ENCODE measurements at places on chromosomes 2 and 18.
A peak's percentile ranks its signal among the peaks of the same experiment; 100 is the strongest.

- peak; percentile 7 for DNase-seq
Observed at GRCh38 chr2:27627963-27628766, 647 bp downstream of the CCDC121 start.

DNA sequence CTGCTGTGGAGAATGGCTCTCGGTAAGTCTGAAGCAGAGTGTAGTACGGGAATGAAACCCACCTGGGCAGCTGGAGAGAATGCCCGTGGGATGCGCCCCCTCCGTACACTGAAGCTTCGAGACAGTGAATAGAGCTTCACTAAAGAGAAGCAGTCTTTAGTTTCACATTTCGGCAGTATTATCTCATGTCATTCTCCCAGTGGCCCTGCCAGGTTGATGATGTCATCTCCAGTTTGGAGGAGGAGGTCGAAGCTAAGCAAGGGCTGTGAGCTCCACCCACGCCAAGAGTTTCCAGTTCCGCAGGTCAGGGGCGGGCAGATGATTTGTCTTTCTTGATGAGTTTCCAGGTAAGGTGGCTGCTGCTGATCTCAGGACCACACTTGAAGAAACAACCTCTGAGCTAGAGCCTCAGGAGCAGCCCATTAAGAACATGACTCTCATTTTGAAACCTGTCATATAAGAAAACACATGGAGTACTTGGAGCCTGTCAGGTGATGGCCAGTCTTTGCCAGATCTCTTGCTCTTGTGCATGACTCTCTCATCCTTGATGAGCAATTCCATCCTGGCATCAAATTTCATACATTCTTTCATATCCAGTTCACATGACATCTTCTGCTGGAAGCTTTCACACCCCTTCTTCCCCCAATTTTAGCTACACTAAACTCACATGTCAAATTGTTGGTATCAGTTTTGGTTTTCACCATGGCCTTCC lies 475.0 kb downstream of the RNF144A start:
- DNase-seq = no peak

GRCh38 chr2:46787364-46787763 lies 128.2 kb downstream of the MCFD2 start:
- DNase-seq = no peak

DNA sequence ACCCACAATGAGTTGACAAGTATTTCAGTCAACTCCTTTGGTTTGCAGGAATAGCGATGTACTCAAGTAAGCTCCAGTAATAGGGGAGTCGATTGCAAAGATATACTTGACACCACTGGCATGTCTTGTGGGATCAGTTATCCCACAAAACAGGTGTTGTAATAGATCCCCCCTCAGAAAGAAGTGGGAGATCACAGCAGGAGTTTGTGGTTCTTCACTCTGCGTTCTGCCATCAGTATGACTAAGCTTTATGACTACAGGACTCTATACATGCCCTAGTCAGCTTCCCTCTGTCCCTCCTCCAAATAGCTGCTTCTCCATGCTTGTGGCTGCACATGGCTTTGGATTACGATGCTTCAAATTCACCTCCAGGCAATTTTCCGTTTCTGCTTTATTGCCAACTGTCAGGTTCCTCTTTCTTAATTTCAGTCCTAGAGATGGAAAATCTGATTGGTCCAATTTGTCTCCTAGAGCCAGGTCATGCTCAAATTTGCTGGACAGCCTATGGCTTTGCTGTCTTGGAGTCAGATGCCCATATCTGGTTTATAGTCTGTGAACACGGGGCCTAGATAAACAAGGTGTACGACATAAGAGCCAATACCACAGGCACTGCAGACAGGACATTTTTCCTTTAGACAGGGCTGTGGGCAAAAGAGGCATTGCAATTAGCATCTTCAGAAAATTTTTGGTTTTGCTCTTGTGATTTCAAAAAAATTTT lies 221.7 kb downstream of the PAX3 start:
- no peak for DNase-seq

- DNase-seq = peak; percentile 8
Observed at GRCh38 chr2:102592601-102593000, 26.8 kb upstream of the SLC9A2 start.

DNA sequence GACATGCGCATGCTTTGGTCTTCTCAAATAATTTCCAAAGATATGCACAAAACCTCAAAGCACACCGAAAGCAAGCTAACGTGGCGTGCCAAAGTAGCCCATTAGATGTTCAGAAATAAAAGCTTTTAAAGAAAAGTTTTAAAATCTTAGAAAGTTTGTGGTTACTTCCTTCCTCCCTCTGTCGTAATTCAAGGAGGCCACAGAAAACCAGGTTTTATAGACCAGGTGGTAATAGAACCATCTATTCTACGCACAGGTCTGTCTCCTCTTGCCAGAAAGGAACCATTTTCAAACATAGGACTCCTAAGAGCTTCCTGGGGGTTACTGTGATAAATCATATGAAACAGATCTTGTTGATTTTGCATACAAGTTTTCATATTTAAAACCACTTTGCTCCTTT lies 487.2 kb downstream of the ARHGAP15 start:
- no peak for DNase-seq

- DNase-seq = no peak
Observed at GRCh38 chr2:149388120-149388816, 57.9 kb downstream of the LYPD6 start.

GRCh38 chr2:197571627-197572271 lies 55.9 kb downstream of the MOB4 start:
- DNase-seq = no peak

DNA sequence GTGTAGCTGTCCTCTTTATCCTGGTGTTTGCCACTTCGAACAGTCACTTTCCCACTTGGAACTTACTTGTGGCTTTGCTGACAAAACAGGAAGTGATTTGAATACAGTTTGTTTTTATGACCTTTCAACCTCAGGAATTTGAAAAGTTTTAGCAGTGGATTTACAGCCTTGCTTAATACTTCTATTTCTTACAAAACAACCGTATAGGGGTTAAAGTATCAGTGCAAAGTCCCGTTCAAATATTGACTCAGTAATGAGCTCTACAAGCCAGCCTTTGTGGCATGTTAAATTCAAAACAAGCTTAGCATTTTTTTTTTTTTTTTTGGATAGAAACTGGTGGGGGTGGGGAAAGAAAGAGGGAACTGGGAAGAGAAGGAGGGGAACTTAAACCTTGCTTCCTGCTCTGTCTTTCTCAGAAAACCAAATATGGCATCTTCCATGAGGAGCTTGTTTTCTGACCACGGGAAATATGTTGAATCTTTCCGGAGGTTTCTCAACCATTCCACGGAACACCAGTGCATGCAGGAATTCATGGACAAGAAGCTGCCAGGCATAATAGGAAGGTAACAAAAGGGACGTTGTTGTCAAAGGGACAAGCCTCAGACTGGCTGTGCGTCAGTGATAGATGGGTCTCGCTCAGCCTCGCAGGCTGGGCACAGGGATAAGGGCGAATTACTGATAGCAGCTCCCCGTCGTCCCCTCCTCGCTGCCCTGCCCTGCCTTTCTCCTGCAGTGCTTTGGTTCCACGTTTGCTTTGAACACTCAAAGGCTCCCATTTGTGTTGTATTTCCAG lies at the start of gene HNMT:
Gene HNMT (plus strand): TSS at position 408 of the 793 bp plus-strand sequence. CDS start 19 bp downstream, at position 427.
- no peak for DNase-seq

GRCh38 chr2:109271920-109272319 lies 142.9 kb downstream of the SH3RF3 start:
- DNase-seq = no peak

- no peak for DNase-seq
Observed at GRCh38 chr2:29747786-29748470, 173.5 kb downstream of the ALK start.

DNA sequence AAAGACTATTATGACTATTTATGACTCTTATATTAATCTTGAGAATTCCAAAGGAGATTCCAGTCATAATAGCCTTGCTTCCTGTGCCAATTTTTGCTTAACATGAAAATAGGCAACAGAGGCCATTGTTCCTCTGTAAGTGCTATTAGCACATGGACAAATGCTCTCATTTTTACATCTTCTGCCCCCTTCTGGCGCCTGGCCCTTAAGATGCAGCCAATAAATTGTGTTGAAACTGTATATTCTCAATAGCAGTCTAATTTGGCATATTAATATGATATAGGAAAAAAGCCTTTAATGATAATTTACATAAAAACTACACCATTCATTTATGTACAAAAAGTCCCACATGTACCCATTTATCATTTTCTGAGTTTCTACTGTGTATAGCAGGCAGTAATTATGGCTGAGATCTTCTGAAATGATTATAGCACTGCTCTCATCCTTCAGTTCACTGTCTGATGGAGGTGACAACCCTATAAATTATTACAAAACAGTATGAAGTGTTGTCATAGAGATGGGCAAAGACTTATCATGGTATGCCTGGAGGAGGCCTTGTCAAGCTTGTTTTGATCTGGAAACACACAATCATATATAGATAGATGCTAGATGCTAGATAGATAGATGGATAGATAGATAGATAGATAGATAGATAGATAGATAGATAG lies 613.3 kb downstream of the TSN start:
- DNase-seq = no peak

GRCh38 chr2:178630581-178630980 lies 150.3 kb downstream of the PLEKHA3 start:
- no peak for DNase-seq

DNA sequence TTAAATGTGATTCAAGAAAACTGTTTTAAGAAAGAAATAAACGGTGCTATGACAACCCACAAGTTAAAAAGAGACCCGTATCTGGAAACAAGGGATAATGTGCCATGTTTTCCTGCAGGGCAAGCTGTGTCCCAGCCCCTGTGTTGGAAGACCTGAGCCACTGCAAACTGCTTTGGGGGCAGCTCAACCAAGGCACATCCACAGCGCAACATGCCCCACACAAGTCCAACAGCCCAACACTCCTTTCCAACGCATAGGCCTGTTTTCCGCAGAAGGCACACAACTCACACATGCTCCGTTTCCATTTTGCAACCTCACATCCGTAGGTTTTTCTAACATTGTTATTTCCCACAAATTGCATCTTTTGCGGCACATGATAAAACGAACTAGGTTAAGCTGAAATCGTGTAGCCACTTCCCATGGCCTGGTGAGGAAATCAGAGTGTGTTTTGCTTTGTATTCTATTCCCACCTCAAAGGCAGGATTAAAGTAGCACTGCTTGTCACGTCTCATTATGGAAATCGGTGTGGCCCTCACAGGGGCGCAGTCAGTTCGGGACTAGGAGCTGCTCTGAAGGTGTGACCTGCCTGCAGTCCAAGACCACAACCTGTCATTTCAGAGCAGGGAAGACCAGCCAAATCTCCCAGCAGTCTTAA lies 50.5 kb upstream of the ZNF516 start:
- DNase-seq = no peak

DNA sequence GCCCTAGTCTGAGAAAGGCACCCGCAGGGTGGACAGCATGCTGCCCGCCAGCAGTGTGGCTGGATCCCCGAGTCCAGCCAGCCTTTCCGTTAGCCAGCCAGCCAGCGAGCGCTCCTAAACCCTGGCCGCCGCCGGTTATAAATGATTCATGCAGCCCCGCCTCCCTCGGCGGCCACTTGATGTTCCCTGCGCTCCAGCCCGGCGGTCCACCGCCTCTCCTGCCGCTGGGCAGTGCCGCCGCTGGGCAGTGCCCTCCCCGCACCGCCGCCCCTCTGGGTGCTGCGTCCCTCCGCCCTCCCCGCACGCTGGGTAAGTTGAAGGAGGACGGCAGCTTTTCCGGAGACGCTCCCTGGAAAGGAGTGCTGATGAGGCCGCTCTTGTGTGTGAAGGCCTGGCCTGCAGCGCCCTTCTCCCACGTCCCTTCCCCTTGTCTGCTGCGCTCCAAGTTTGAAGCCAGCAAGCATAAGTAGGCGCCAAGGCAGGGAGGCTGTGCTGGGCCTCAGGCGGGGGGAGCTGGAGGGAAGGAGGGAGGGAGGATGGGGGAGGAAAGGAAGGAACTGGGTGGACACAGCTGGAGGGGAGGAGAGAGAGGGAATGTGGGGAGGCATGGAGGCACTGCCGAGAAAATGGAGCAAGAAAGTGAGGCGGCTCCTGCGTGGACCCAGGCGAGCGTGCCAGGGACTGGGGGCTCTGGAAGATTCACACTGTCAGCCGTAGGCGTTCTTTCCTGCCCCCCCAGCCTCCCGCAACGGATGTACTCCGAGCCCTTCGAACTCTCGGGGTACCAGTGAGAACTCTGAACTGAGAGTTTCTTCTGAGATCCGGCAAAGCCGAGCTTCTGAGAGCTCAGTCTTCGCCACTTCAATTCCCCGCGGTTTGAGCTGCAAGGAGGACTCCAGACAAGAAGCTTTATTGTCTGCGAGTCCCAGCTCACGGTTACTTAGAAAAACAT lies 131.9 kb downstream of the GLI2 start:
- DNase-seq = no peak

DNA sequence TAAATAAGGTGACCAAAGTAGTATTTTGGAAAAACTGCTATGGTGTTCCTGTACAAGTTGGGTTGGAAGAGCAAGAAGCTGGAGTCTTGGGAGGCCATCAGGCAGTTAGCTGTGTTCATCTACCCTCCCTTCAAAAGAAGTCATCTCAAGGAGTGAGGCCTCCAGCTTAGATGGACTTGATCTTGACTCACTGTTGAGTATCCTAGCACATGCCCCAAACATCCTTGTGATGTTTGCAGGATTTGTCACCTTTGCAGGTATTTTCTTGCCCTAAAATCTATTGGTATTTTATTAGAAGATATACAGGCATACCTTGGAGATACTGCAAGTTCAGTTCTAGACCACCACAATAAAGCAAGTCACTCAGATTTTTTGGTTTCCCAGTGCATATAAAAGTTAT lies 30.2 kb downstream of the RNMT start:
- DNase-seq = no peak

DNA sequence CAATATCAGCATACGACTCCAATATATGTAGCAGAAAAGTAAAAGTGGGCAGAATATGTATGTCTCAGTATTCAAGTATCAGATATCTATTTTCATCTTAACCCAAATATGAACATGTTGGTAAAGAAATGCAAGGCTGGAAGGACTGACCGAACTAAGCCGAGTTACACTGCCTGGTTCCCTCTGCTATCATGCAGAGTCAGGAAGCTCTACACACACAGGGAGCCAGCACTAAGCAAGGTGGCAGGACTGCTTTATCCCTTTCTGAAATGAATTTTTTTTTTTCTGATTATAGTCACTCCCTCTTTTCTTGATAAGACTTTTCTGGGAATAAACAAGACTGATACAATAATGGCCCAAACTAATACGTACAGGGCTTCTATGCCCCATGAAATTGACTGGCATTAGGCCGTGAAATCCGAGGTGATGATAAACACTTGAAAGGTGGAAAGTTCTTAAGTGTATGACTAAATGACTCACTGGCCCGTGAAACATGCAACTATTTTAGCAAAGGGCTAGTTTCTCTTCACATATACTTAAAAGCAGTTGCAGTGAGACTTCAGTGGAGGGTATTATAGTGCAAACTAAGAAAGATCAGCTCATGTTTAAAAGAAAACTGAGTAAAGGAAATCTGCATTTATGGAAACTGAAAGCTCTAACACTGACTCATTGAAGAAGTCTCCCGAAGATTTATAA lies 14.9 kb downstream of the DPP4 start:
- no peak for DNase-seq
